Heart right ventricle (tissue), 16 donors: ENCODE measurements at places on chromosomes 4 and X.

GRCh38 chrX:151801980-151802379 lies 67.4 kb downstream of the CNGA2 start:
- DNase-seq: no peak

- no peak for DNase-seq
These were observed 36.6 kb upstream of the PTPN13 start for GRCh38 chr4:86557526-86557925.

GRCh38 chr4:78520808-78521226 lies 30.8 kb upstream of the ANXA3 start:
- DNase-seq: no peak

DNA sequence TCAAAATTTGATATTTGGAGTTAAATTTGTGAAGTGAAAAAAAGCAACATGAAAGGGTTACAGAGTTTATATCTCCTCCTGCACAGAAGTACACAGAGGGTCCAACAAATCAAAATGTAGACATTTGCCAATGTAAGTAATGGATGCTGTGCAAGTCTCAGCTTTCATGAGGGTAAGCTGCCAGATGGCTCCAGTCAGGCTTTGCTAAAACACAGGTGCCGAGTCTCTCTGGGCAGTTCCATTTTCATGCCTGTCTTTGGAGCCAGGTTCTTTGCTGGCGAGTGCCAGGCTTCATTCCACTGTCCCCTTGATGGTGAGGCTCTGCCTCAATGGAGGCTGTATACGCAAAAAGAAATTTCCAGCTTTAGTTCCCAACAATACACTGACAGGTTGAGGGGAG lies 27.9 kb downstream of the SLC4A4 start:
- DNase-seq: no peak

DNA sequence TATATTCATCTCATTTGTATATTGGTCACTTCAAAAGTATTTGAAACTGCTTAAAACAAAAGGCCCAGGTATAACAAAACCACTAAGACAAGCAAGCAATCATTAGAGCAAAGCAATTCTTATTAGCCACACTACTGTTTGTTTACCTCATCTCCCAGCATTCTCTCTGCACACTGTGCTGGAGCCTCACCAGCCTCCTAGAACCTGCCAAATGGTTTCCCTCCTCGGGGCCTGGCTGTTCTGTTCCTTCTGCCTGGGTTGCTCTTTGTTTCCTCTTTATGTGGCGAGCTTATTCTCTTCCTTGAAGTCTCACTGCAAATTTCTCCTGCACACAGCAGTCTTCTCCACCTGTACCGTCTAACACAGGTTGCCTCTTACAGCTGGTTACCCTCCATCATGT lies 67.5 kb upstream of the MND1 start:
- peak; percentile 15 for DNase-seq

DNA sequence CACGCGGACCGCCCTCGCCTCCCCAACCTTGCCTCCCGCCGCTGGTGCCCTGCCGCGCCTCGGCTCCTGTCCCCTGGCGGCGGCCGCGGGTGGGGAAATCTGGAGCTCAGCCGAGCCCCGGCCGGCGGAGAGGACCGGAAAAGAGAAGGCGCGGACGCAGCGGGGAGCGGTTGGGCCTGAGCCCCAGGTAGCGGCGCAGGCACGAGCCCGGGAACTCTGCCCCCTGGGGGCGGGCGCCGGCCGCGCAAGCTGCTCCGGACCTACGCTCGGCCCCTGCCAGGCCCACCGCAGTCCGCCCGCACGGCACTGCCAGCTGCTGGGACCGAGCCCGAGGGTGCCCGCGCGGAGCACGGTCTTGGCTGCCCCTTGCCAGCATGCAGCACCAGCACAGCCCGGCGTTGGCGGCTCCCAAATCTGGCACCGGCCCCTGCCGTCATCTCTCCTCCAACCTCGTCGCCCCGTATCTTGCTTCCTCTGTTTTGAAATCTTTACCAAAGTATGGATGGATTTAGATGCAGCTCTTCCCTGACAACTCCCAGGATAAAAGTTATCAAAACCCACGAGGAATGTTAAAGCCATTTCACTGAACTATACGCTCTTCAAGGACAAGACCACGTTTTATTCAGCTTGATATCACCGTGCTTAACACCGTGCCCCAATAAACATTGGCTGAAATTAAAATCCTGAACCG lies at the start of gene PRSS12:
PRSS12 (minus strand) TSS at position 161 of the 691 bp plus-strand sequence. CDS start 283 bp downstream, outside the sequence.
- peak; percentile 10 for DNase-seq

- DNase-seq: no peak
These were observed 190.2 kb downstream of the SMIM20 start for GRCh38 chr4:26104056-26104685.

GRCh38 chr4:171650543-171650942 lies 162.7 kb upstream of the GALNTL6 start:
- DNase-seq: no peak

- no peak for DNase-seq
These were observed 6.7 kb downstream of the SULT1B1 start for GRCh38 chr4:69753686-69754085.

- no peak for DNase-seq
These were observed 1374.8 kb downstream of the PCDH7 start for GRCh38 chr4:32094987-32095386.

DNA sequence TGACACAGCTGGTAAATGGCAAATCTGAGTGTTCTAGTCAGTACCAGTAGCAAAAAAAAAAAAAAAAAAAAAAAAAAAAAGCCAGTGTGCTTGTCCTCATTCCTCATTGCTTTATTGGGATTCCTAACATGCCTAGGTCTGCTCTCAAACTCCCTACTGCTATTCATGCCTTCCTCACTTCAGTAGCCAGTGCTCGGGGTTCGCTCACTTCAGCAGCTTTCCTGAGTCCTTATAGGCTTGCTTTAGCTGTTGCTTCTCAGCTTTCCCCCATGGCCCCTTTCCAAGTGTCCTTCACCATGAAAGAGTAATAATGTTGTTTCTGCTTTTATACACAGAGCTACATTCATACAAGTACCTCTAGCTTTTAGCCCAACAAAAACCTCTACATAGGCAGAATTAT lies 30.8 kb downstream of the SLITRK2 start:
- no peak for DNase-seq

GRCh38 chr4:141275834-141276233 lies 55.1 kb downstream of the ZNF330 start:
- DNase-seq: no peak

GRCh38 chr4:121698236-121698671 lies 1.5 kb upstream of the ANXA5 start:
- no peak for DNase-seq

DNA sequence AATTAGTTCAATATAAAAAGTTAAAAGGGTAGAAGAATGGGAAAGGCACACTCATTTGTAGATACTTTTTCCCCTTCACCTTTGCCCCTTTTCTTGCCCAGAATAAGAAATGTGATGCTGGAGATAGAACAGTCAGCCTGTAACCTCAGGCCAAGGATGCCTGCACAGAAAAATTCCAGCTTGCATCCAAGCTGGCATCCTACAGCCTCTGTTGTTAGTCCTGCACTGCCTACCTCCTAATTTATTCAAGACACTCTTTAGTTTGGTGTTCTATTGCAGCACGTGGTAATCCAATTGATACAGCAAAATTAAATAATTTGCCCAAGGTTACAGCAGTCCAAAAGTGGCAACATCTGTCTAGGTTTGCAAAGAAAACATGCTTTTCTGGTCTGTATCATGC lies 9.7 kb upstream of the USO1 start:
- no peak for DNase-seq

GRCh38 chrX:31858915-31859314 lies 787.1 kb upstream of the FTHL17 start:
- DNase-seq: no peak

DNA sequence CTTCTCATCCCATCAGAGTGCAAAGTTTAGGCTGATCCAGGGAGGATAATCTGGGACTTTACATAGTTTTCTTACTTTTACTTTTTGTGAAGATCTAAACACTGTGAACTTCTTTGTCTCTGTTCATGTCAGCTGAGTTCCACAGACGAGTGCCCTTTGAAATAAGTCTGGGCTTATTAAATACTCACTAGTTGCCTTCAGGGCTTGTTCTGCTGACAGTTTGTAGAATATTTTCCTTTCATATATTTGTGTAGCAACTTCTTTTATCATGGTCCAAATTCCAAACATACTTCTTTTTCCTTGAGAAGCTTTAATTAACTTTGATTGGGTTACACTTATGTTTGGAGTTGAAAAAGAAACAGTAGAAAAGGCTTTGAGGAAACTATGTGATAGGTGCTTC lies 109.6 kb downstream of the SH2D1A start:
- DNase-seq: no peak

GRCh38 chrX:119467842-119468550 lies at the start of gene SLC25A5:
Gene SLC25A5 (plus strand): TSS chrX:119468444. CDS start chrX:119468516, 72 bp downstream.
- peak; percentile 75 for DNase-seq

DNA sequence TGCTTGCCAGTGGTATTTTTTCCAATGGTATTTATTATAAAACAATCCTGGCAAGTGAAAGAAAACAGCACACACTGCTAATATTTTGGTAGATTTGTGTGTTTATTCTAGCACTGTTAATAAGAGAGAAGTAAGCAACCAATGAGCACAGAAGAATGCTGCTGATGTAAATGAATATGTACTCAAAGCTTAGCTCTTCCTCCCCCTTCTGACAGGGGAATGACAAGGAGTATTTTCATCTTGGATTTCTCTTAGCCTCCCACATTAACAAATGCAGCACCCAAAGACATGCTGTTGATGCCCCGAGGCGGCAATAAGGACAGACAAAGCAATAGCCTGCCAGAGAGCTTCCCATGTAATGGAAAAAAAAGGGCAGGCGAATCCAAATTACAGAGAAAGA lies 18.6 kb downstream of the ARHGAP6 start:
- no peak for DNase-seq

DNA sequence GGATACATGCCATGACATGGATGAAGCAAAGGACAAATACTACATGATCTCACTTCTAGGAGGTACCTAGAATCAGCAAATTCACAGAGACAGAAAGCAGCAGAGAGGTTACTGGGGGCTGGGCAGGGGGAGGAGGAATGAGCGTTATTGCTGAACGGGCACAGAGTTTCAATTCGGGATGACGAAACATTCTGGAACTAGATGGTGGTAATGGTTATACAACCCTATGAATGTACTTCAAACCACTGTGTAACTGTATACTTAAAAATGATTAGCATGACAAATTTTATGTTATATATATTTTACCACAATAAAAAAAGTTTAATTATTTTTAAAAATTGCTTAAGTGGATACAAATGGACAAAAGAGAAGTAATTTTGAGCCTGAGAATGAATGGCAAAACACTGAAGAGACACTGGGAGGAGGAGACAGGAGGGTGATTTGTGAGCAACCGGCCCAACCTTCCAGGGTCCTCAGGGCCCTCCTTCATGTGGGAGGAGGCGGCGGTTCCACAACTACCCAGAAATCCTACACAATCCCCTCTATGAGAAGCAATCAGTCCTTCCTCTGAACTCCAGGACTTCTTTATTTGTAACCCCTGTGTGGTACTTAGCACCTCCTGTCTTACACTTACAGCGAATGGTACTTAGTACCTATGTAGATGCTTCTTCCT lies 14.1 kb downstream of the ACSL1 start:
- DNase-seq: no peak

- DNase-seq: no peak
These were observed 630.5 kb upstream of the IGFBP7 start for GRCh38 chr4:57740625-57741190.

DNA sequence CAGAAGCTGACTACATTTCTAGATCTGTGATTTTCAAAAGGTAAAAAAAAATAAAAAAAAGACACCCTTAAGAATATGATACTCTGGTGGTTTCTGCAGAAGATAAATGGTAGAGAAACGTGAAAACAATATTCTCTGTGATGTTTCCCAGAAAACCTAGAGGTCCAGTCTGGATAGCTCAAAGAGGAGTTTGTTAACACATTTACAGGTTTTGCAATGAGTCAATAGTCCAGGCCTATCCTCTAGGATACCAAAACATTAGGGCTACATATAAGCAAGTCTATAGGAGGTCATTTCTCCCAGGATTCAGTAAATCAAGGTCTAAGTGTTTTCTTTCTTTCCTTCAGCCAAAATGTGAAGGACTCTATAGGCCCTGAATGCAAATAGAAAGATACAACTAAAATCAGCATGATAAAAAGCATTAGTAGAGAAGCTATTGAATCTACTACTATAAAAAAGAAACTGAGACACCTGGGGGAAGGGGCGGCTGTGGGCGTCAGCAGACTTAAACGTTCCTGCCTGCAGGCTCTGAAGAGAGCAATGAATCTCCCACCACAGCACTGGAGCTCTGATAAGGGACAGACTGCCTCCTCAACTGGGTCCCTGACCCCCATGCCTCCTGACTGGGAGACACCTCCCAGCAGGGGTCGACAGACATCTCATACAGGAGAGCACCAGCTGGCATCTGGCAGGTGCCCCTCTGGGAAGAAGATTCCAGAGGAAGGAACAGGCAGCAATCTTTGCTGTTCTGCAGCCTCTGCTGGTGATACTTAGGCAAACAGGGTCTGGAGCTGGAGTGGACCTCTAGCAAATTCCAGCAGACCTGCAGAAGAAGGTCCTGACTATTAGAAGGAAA lies 33.7 kb upstream of the SPP1 start:
- no peak for DNase-seq

- no peak for DNase-seq
These were observed 320.2 kb upstream of the PRPS2 start for GRCh38 chrX:12471061-12471460.

GRCh38 chr4:161850631-161851030 lies 313.2 kb downstream of the FSTL5 start:
- no peak for DNase-seq

GRCh38 chr4:184804621-184805020 lies 21.1 kb downstream of the ACSL1 start:
- no peak for DNase-seq

GRCh38 chr4:1565598-1566295 lies 118.4 kb downstream of the FAM53A start:
- DNase-seq: peak; percentile 3

DNA sequence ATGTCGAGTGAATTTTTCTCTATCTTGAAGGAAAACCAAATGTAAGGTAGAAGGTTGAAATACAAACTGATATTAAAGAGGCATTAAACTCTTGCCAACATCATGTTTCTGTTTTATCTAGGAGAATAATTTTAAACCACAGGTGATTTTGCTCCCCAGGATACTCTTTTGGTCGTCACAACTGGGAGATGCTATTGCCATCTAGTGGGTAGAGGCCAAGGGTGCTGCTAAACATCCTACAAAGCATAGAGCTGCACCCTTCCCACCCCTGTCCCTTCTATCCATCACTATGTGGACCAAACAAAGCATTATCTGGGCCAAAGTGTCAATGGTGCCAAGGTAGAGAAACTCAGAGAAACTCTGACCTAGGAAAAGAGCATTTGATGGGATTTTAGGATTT lies 154.6 kb upstream of the MAGEB2 start:
- no peak for DNase-seq

DNA sequence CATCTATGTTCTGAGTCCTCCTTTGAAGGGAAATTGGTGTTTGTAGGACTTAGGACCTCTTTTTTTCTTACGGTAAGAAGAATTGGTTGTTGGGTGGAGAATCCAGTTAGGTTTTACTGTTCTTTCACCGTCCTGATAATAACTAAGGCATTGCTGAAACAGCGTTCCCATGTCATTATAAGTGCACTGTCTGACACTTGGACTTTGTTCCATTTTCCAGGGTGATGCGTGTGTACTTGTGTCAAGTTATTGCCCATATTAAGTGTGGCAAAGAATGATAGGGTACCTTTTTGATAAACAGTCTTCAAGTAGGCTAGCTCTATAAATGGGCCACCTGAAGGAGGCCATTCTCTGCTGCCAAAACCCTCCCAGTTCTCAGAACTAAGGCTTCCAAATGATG lies 119.7 kb downstream of the AASDH start:
- DNase-seq: no peak

GRCh38 chrX:150348365-150348764 lies 14.8 kb upstream of the MAMLD1 start:
- DNase-seq: no peak

- DNase-seq: no peak
These were observed 33.1 kb upstream of the CDKN2AIP start for GRCh38 chr4:183411291-183411861.

- no peak for DNase-seq
These were observed 1.5 kb downstream of the USP51 start for GRCh38 chrX:55488006-55488592.
